Upper lobe of right lung (tissue), 1 donor: ENCODE measurements at places on chromosomes 16 and 17. TPM values are rescaled to one million over a fixed set of nuclear protein-coding genes. Genes with fewer than 3 reads are reported as not detected.

DNA sequence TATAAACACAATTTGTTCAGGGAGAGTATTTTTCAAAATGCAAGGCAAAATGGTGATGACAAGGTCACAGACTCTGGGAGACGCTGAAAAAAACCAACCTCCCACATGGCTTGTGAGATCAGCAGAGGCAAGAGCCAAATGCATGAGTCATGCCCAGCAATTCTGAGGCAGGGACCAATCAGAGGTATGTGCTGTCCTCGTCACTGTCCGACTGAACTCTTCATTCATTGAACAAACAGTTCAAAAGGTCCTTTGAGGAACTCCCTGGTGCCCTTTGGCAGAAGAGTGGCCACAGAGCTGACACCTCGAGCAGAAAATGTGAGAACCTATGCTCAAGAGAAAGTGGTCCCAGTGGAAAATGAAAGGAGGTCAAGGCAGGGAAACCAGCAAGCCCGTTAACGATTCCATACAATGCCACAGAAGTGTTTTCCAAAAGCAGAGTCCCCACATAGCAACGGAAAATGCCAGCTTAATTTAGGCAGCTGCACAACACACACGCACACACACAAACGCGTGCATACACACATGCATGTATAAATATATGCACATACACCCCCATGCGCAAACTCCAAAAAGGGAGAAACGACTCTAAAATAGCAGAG is 50.9 kb downstream of the CDH11 start:
- DNase-seq, result no peak

Gene ZNF689
- 7.2 TPM for total RNA-seq

DNA sequence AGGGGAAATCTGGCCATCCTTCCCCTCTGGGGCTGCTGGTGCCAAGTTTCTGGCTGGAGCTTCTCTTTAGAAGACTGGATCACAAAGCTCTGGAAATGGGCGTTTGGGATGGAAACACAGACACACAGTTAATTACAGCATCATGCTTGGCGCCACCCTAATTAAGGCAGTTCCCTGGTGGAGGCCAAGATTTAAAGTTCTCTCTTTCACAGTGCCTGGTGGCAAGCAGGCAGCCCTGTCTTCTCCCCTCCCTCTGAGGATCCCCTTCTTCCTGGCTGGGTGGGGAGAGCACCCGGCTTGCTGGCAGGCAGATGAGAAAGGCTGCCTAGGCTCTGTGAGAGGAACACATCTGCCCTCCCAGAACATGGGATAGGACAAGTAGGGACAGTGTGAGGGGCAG is 59.0 kb upstream of the NKD1 start:
- no peak for DNase-seq

Gene OR2C1
- total RNA-seq, result not detected

DNA sequence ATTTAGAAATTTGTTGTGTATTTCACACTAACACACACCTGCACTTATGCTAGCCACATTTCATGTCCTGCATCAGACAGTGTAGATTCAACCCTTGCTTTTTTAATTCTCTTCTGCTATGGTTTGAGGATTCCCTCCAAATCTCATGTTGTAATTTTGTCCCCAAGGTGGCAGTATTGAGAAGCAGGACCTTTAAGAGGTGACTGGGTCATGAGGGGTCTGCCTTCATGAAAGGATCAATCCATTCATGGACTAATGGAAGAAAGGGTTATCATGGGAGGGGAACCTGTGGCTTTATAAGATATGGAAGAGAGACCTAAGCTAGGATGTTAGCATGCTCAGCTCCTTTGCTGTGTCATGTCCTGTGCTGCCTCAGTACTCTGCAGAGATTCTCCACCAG is 1032.2 kb downstream of the CDH11 start:
- no peak for DNase-seq

DNA sequence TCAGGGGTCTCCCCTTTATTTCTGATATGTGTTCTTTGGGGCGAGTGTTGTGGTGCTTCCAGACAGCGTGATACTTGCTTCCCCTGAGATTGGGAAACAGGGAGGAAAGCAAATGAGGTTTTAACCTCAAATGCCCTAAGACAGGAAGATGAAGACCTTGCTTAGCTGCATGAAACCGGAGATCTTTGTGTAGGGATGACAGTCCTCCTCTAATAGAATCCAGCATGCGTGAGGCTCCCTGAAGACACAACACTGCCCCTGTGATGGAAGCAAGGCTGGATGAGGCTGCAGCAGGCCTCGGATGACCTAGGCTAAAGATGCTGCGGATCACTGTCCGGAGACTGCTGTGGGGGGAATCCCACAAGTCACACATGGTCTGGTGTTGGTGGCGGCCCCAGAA is 491.0 kb downstream of the CDH13 start:
- no peak for DNase-seq

DNA sequence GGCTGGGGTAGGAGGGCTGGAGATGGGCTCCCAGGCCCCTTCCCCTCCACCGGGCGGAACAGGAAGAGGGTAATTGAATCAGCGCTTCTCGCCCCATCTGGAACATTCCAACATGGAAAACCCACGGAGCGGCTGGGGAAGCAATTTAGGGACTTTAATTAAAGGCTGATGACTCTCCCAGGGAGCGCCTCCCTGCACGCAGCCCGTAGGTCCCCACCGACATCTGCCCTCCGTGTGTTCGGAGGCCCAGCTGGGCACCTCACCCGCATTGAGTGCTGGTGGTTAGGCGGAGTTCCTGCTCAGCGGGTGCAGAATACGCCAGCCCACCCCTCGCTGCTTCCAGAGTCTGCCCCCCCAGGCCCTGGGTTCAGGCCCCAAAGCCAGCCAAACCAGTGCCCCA is 10.0 kb downstream of the HS3ST6 start:
- DNase-seq, result no peak

GRCh38 chr17:17030515-17031211 is 11.6 kb upstream of the MPRIP start:
- no peak for DNase-seq

DNA sequence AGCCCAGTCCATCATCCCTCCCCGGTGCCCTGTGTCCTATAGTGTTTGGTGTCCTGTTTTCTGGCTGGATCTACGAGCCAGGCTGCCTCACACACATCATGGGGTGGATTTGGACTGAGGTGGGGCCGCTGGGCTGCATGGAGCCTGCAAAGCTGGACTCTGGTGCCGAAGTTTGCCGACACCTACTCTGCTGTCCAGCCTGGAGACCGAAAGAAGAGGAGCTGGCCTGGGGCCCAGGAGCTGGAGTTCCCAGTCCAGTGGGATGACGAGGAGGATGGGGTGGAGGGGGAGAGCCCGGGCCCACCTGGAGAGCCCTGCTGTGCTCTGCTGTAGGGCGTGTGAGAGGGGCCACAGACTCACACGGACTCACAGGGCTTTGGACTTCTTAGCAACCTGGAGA is 40.3 kb upstream of the ENPP7 start:
- no peak for DNase-seq

Gene LIMD2
- total RNA-seq, result 22.9 TPM

Gene OR1E2
- total RNA-seq, result not detected

GRCh38 chr16:4701791-4702465 is 8.6 kb downstream of the NUDT16L1 start:
- no peak for DNase-seq

DNA sequence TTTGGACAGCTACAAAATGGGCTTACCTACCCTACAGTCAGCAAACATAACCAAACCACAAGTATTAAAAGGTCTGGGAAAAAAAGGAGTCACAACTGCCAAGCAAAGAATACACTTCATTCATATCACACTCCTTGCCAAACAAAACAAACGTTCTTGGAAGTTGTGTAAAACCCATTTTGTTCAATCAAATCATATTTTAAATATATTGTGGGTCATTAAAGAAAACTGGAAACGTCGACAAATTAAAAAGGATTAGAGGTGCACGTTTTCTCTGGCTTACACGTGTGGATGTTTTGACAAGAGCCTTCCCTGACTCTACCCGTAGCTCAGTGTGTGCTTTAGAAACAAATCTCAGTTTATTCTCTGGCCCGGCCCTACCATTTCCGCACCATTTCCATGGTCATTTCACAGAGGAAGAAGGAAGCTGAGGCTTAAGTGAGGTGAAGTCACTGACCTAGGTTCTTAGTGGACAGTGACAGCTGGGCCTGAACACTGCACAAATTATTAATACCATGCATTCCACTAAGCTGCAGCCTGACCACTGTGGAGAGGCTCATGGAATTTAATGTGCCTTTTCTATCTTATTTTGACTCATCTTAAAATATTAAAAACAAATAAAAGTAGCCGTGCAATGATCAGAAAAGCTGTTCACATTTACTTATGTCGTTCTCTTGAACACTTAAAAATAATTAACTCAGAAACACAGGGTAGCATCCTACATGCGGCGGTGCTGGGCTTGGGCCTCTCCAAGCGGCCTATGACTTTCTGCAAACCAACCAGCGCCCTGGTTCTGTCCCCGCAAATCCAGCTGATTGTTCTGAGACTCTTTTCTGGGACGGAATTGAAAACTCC is 968 bp downstream of the CEP112 start:
- no peak for DNase-seq

DNA sequence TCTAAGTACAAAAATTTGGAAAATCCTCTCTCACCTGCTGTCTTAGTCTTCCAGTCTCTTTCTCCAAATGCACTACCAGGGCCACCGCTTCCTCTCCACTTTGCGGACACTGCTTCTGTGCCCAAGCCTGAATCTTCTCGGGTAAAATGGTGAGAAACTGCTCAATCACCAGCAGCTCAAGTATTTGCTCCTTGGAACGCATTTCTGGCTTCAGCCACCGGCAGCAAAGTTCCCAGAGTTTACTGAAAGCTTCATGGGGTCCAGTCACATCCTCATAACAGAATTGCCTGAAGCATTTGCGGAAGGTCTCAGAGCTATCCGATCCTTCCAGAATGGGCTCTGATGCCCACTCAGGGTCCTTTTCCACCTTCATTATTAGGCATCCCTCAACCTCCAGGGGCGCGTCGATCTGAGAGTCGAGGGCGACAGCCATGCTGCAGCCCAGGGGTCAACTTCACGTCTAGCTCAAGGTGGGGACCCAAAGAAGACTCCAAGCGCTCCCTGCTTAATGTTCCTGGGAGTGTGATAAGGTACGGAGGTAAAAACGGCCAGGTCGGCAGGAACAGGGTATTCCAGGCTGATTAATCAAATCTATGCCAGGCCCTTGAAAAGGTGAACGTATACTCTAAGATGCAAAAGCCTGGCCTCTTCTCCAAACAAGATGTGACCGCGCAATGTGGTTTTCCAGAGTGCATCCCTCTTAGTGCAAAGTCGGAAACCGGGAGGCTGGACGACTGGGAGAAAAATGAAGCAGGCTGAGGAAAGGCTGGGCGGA is 763 bp downstream of the ZKSCAN2 start:
- no peak for DNase-seq

DNA sequence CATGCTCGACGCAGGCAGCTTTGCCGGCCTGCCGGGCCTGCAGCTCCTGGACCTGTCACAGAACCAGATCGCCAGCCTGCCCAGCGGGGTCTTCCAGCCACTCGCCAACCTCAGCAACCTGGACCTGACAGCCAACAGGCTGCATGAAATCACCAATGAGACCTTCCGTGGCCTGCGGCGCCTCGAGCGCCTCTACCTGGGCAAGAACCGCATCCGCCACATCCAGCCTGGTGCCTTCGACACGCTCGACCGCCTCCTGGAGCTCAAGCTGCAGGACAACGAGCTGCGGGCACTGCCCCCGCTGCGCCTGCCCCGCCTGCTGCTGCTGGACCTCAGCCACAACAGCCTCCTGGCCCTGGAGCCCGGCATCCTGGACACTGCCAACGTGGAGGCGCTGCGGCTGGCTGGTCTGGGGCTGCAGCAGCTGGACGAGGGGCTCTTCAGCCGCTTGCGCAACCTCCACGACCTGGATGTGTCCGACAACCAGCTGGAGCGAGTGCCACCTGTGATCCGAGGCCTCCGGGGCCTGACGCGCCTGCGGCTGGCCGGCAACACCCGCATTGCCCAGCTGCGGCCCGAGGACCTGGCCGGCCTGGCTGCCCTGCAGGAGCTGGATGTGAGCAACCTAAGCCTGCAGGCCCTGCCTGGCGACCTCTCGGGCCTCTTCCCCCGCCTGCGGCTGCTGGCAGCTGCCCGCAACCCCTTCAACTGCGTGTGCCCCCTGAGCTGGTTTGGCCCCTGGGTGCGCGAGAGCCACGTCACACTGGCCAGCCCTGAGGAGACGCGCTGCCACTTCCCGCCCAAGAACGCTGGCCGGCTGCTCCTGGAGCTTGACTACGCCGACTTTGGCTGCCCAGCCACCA is 9.7 kb downstream of the VASN start:
- no peak for DNase-seq

Gene CCL3
- 9.9 TPM for total RNA-seq

- no peak for DNase-seq
Measured at GRCh38 chr17:43027091-43028032, 2.3 kb downstream of the RND2 start.

GRCh38 chr17:49850218-49850610 is 2.3 kb upstream of the TAC4 start:
- no peak for DNase-seq

- DNase-seq, result peak; percentile 83
Measured at GRCh38 chr17:36722121-36722902, 120.9 kb downstream of the MRM1 start.

GRCh38 chr17:37608351-37609169 is 658 bp downstream of the SYNRG start:
- DNase-seq, result no peak

Gene FN3K
- total RNA-seq, result 27.4 TPM

DNA sequence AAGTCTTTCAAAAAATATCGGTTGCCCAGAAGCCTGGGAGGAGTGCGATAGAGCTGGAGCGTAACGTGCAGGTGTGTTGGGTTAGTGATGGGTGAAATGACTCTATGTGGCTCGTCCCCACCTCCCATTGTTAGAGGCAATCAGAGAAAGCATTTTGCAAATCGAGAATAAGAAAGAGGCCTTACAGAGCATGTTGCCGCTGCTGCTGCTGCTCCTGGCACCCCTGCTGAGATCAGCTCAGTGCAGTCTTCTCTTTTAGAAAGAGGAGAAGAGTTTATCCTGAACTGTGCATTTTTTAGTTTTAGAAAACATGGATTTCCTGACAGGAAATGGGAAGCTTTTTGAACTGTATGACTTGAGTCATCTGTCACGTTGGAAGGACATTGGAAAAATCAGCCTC is 774.5 kb upstream of the RBFOX1 start:
- DNase-seq, result no peak
